ENCODE measurements at places on chromosomes 7 and 10. TPM values are rescaled to one million over a fixed set of nuclear protein-coding genes. Genes with fewer than 3 reads are reported as not detected.

- no peak for DNase-seq
Measured at GRCh38 chr10:125023862-125024496, 82.1 kb downstream of the ZRANB1 start.

GRCh38 chr7:92010215-92010614 is 69.6 kb downstream of the AKAP9 start:
- DNase-seq: no peak

GRCh38 chr7:140435252-140435895 is 31.5 kb downstream of the RAB19 start:
- DNase-seq: no peak

GRCh38 chr10:112790030-112790429 is 160.0 kb upstream of the TCF7L2 start:
- DNase-seq: no peak

GRCh38 chr7:140646931-140647647 is 6.5 kb upstream of the DENND2A start:
- peak; percentile 22 for DNase-seq

DNA sequence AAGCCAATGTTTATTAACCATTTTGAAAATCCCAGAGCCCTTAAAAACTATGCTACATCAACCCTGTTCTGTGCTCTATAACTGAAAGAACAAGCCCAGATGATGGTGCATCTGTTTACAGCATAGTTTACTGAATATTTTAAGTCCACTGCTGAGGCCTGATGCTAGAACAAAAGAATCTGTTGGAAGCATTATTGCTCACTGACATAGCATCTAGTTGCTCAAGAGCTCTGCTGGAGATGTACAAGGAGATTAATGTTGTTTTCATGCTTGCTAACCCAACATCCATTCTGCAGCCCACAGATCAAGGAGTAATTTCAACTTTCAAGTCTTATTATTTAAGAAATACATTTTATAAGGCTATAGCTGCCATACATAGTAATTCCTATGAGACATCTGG is 181.3 kb upstream of the FEZF1 start:
- no peak for DNase-seq

- no peak for DNase-seq
Measured at GRCh38 chr7:24576171-24577025, 3.1 kb downstream of the PALS2 start.

GRCh38 chr7:81002421-81002820 is 83.6 kb upstream of the SEMA3C start:
- no peak for DNase-seq

DNA sequence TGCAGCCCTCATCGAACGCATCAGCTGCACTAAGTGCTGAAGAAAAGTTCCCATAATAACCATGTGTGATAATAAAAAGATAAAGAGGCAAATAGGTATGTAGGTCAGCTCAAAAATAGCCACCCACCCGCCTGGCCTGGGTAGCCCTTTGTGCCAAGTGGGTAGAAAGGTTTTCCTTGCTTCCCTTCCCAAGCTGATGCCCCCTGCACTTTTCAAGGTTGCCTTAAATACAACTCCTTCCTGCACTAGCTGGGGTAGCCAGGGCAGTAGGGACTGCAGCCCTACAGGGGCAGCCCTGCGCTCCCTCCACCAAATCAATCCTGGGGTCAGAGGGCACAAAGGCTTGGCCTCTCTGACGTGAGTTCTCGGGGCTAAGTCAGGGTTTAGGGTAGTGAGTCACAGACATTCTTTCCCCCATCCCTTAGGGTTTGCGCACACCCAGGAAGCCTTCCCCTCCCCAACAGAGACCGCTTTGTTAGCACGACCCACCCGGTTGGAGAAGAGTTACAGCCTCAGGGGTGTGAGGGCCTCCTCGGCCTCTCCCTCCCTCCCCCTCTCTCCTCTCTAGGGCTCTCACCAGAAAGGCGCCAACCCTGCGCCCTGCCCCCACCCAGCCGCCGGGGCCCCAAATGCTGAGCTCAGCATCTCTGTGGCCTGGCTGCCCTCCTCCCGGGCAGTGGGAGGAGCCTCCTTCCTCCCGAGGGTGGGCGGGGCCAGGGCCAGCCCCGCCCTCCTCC is 13.3 kb upstream of the DDIT4 start:
- peak; percentile 71 for DNase-seq

GRCh38 chr7:81430761-81431160 is 339.1 kb downstream of the HGF start:
- no peak for DNase-seq

DNA sequence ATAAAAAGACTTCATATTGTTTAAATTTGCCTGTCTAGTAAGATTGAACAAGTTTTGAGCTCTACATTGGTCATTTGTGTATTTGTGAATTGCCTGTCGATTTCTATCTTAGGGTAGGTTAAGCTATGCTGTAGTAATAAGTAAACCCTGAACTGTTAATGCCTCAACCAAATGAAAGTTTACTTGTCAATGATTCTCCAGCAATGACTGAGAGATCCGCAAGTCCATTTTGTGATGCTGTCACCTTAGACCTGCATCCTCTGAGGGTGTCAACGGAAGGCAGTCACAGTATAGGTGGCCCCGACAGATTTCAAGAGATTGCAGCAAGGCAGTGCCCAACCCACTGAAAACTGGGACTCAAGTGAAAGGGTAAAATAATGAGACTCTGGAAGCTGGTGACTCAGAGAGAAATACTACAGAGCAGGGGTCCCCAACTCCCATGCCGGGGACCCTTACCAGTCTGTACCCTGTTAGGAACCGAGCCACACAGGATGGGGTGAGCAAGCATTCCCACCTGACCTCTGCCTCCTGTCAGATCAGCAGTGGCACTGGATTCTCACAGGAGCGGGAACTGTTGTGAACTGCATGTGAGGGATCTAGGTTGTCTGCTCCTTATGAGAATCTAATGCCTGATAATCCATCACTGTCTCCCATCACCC is 10.8 kb upstream of the PHYH start:
- DNase-seq: no peak

GRCh38 chr7:73470208-73470607 is 36.6 kb downstream of the FZD9 start:
- DNase-seq: no peak

Gene LBX1
- total RNA-seq: not detected

Gene TYW1B
- total RNA-seq: 6.2 TPM

Gene NACAD
- total RNA-seq: 0.14 TPM

Gene TFR2
- 15.4 TPM for total RNA-seq

All from activated T-cell treated with anti-CD3 and anti-CD28 coated beads, Interleukin-2, amount 50 U/mL, for 4 hours (primary cell).